Hepatocyte (in vitro differentiated cells): ENCODE measurements at places on chromosomes 12 and 14. TPM values are rescaled to one million over a fixed set of nuclear protein-coding genes. Genes with fewer than 3 reads are reported as not detected.

GRCh38 chr14:42499137-42499536, 892.5 kb downstream of the LRFN5 start:
- DNase-seq = no peak

- DNase-seq = no peak
These were observed 46.7 kb downstream of the IRAK3 start for GRCh38 chr12:66235626-66236281.

DNA sequence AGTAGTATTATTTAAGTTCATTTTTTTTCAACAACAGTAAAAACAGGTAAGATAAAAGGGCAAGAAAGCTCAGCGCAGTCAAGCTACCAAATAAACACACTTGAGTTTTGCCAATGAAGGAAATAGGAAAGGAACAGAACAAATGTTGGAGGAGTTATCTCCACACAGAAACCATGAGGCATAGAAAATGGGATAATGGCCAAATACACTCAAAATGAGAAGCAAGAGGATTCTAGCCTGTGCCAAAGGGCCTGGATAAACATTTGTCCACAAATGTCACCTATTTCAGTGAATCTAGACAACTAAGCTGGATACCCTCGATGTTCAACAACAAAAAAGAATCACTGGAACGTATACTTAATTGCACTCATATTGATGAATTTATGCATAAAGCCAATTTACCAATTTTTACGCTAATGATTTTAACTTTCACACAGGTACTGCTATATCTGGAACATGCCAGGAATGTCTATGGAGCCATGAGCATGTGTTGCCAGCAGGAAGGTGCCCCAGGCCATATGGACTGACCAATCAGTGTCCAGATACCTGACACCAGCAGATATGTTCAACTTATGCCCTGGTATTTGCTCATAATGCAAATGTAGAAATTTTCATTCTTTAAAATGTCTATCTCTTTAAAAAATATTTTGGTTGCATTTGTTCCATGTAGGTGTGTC, 21.1 kb downstream of the ST8SIA1 start:
- no peak for DNase-seq

GRCh38 chr12:38101753-38102152, 214.8 kb upstream of the ALG10B start:
- no peak for DNase-seq

DNA sequence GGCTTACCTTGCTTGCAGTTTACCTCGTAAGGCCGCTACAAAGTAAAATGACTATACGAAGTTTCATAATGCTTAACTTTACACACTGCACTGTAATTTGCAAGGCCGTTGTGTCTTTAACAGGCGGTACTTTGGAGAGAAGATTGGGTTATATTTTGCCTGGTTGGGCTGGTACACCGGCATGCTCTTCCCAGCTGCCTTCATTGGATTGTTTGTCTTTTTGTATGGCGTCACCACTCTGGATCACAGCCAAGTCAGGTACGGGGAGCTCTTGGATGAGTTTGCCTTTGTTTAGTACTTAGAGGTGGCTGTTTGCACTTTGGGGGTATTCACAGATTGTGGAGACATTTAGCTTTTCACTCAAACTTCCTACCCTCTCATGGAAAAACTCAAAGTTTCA, 167.8 kb downstream of the SLC5A8 start:
- DNase-seq = no peak

DNA sequence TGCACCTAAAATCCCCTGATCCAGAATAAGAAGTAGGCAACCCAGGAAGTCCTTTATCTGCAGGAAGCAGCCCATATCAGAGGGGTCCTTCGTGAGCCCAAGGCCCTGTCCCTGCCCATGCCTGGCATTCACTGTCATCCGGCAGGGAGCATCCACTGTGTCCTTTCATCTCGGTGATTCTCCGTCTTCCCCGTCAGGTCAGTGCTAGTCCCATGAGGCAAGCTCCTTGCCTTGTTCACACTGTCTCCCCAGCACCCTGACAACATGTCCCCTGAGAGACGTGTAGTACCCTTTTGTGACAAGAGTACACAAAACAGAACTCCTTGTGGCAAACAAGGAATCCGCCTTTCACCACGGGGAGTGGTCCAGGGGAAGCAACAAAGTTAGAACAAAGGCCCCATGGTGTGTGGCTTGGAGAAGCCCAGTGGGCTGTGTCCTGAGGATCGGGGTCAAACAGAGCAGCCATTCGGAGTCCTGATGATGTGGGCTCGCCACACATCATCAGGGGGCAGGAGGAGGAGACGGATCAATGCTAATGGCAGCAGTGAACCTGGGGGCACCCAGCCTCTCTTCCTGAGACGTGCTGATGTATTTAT, 112.1 kb downstream of the DICER1 start:
- no peak for DNase-seq

DNA sequence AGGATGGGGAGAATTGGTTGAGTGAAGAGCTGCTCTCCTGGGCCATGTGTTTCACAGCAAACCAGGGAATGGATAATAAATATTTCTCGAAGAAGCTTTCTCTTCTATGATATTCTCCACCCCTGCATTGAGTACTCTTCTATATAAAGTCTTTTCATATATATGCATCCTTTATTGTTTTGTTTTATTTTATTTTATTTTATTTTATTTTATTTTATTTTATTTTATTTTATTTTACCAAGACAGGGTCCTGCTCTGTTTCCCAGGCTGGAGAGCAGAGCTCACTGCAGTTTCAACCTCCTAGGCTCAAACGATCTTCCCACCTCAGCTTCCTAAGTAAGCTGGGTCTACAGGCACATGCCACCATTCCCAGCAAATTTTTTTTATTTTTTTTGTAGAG, 85.8 kb downstream of the SCN8A start:
- no peak for DNase-seq

- no peak for DNase-seq
These were observed 91.2 kb downstream of the PTGER2 start for GRCh38 chr14:52405314-52405713.

DNA sequence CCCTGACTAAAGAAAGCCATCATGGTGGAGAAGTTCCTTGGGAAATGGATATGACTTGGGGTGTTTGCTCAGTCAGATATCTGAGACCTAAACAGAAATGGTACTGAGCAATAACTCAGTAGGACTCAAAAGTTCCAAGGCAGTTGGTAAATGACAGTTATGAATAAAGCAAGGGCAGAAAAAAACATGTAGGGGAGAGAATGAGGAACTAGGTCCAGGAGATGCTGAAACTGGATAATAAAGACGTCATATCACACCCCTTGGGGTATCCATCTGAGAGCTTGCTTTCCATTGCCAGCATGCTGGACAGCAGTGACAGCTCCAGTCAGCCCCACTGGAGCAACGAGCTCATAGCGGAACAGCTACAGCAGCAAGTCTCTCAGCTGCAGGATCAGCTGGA, 37.5 kb downstream of the RPGRIP1 start:
- no peak for DNase-seq

DNA sequence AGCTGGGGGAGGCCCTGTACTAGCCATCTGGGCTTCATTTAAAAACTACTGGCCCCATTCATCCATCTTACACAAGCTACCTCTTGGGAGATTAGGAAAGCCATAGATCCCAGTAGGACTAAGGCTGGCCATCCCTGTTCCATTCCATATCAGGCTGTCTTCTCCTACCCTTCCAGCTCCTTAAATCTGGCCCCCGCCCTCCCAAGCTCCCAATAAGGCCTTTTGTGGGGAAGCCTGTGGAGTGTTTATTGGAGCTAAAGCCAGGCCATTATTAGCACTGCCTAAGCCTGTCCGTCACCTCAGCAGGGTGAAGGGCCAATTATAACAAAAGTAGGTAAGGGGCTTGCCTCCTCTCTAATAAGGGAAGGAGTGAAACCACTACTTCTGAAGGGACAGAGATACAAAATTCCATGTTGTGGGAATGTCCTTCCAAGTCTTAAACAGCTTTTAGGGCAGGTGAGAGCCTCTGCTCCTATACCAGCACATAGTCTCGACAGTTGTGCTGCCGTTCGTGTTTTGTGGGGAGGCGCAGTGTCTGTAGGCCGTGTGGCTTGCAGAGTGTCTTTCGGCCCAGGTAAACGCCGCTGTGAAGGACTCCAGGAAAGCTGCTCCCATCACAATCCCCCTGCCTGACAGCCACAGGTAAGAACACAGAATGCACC, 3.7 kb downstream of the MYL6 start:
- DNase-seq = no peak

DNA sequence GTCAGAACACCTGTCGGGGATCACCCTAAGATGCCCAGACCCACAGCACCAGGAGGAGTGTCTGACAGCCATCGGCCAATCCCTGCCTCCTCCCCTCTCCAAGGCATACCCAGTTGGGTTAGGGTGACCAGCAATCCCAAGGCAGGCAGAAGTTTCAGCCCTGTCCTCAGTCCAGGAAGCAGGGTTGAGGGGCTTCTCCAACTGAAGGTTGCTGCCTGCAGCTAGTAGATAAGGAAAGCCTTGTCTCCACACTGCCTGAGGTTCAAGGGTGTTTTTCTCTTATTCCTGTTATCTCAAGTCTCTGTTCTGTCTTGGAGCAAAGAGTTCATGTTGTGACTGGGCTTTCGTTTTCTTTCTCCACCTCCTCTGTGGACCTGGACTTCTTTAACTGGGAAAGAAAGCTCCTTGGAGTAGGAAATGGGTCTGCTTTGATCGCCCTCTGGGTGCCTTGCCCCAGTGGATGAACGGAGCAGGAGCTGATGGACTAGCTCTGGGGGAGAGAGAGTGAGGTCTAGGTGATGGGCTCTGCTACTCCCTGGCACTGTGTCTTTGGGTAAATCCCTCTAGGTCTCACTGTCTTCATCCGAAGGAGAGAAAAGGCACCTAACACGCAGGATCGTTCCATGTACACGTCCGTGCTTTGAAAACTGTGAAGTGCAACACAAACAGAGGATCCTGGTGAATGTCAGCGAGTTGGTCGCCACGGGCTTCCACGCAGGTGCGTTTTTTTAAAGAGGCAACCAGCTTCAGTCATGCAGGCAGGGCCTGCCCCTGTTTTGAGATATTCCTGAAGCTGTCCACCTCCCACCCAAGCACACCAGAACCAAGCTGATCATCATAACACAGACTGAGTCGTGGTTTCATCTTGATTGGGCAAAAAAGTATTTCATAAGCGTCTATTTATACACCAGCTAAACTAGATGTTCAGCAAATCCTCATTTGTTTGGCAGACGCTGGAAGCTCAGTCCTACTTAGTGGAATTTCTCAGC, 52.5 kb upstream of the FOXN3 start:
- DNase-seq = no peak

DNA sequence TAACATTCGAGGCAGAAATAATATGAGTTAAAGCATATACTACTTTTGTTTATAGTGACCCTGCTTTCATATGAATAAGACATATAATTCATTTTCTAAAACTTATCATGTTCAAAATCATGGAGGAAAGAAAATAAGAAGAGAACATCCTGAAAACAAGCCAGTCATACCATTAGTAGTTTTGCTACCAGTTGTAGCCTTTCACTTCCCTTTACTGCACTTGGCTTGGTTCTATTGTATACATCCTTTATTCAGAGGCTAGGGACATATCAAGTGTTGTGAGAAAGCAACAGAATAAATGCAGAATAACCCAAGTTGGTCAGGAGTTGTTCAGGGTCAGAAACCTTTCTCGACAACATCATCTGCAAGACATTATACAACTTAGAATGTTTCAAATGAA, 598.7 kb downstream of the SOX5 start:
- DNase-seq = no peak

DNA sequence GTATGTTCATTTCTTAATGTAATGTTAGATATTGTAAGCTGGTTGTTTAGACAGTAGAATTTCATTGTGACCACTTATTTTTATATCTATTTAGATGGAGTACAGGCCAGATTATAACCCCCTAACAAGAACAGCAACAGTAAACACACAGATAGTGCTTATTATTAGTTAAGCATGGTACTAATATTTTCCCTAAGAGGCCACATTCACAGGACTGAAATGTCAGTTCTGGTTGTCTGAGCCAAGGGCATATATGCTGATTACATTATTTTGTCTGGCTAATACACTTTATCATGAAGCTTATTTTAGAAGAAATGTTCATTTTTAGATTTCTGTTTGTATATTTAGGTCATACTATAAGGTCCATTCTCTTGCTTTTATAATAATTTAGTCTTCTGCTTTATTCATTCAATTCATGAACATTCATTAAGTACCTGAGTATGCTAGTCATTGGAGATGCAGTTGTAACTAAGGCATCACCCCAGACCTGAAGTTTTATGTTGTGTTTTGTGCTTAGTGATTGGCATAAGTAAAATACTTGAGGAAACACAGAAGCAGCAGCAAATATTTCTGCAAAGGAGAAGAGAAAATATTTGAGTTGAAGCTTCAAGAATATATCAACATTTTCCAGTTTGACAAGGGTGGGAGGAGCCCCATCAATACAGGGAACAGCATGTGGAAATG, 413.7 kb downstream of the RAD51B start:
- no peak for DNase-seq

- DNase-seq = no peak
These were observed 48.7 kb upstream of the TRAF3 start for GRCh38 chr14:102728501-102728900.

DNA sequence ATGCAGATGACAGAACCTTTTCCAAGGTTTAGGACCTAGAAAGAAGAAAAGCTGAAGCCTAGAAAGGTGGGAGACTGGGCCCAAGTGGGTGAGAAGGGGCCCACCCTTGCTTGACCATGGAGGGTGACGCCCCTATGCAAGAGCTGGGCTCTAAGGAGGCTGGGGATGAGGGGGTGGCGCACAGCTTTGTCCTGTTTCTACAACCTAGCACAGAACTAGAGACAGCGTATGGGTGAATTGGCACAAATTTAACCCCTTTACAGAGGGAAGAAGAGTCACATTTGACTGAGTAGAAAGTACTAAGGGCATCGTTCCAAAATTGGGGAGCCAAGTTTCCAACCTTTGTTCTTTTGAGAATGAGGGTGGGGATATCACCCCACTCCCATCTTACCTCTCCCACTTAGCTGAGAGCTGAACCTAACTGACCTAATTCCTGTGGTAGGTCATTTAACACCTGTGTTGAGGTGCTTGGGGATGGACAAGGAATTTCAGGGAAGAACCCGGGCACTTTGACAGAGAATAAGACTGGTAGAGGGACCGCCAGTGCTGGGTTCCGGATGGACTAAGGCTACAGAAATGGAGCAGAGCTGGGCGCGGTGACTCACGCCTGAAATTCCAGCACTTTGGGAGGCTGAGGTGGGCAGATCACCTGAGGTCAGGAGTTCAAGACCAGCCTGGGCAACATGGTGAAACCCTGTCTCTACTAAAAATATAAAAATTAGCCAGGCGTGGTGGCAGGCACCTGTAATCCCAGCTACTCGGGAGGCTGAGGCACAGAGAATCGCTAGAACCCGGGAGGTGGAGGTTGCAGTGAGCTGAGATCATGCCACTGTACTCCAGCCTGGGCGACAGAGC, 5.2 kb downstream of the NFKBIA start:
- peak; percentile 34 for DNase-seq

The GNG2 gene
- 5.0 and 6.6 TPM in 2 replicates for polyA plus RNA-seq

The ACSS3 gene
- polyA plus RNA-seq = 8.0 and 8.5 TPM in 2 replicates

The PTCSC3 gene
- polyA plus RNA-seq = not detected in 2 replicates

The RPGRIP1 gene
- not detected in 2 replicates for polyA plus RNA-seq

The RNASE7 gene
- not detected in 2 replicates for polyA plus RNA-seq

The MRPL52 gene
- 214 and 227 TPM in 2 replicates for polyA plus RNA-seq

The FSCB gene
- not detected in 2 replicates for polyA plus RNA-seq
